CD8-positive, alpha-beta memory T cell (primary cell): ENCODE measurements at places on chromosomes 1 and 21.

- no peak for DNase-seq
Measured at GRCh38 chr1:15728937-15729657, 7.0 kb upstream of the SLC25A34 start.

- no peak for DNase-seq
Measured at GRCh38 chr1:37808369-37809319, 636 bp upstream of the YRDC start.

- DNase-seq = no peak
Measured at GRCh38 chr21:35111321-35111930, 62.3 kb upstream of the RUNX1 start.

GRCh38 chr1:183144752-183145151, 41.3 kb upstream of the LAMC2 start:
- DNase-seq = no peak

DNA sequence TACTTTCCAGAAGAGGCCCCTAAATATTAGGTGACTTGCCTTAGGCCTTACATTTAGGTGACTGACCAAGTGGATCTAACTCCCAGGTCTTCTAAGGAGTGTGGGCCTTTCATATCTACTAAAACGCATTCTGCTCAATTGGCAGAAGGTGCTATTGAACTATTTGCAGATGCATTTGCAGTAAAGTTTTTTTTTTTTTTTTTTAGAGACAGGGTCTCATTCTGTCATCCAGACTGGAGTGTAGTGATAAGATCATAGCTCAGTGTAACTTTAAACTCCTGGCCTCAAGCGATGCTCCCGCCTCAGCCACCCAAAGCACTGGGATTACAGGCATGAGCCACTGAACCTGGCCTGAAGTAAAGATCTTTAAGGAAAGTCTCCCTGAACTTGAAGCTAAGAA, 13.0 kb upstream of the ACBD6 start:
- no peak for DNase-seq

GRCh38 chr1:203676455-203676854, 49.8 kb downstream of the ATP2B4 start:
- no peak for DNase-seq

GRCh38 chr1:163069142-163069541, at the start of gene RGS4:
RGS4 (plus strand) TSS chr1:163069361; CDS start chr1:163069485, 124 bp downstream.
- DNase-seq = no peak

DNA sequence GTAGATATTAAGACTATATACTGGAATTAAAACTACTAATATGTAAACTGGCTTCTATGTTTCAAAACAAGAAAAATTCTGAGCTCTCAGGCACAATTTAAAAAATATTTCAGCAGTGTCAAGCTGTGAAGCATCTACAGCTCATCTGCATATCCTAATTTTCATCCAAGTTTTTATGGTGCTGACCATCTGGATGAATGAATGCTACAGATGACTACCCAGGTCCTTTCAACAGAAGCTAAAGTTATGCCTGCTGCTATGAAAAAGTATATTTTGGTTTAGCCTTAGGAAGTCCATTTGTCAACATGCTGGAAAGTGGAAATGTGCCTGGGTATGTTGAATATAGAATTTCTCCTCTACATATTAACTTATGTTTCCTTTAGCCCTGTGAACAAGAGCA, 206.9 kb downstream of the NEGR1 start:
- DNase-seq = no peak

- no peak for DNase-seq
Measured at GRCh38 chr1:19524791-19525190, 39.5 kb upstream of the CAPZB start.

DNA sequence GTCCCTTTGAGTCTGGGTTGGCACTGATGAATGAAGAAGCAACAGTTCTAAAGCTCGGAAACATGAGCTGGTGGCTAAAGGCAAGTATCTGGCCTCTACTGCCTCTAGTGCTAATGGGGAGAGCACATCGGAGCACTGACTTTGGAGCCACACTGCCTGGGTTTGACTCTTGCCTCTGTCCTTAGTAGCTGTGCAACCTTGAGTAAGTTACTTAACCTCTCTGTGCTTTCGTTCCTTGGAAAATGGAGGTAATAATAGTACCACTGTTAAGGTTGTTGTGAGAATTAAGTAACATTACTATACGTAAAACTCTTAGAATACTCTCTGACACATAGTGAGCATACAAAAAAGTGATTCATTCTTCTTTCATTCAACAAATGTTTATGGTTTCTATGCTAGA, 211.2 kb downstream of the ATG4C start:
- no peak for DNase-seq

GRCh38 chr1:46210561-46210960, 7.4 kb downstream of the LURAP1 start:
- DNase-seq = no peak

GRCh38 chr1:65141394-65141793, 6.6 kb upstream of the AK4 start:
- no peak for DNase-seq

- DNase-seq = peak; percentile 28
Measured at GRCh38 chr1:228347181-228347580, 59.5 kb downstream of the TRIM11 start.

GRCh38 chr1:203036135-203036534, 9.8 kb downstream of the PPFIA4 start:
- no peak for DNase-seq

DNA sequence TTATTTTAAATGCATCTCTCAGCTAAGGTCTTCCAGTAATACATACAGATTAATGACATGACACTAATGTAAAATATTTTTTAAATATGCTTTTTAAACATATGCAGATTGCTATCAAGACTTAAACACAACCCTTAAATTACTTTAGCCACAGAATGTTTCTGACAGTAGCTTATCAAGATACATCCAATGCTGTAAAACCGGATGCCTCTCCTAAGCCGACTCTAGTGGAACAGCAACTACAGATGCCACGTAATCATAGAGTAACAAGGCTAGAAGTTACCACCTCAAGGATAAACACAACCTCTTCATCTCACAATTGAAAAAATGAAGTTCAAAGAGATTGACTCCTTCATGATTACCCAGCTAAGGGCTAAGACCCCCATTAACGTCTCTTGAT, 68.4 kb downstream of the ZZZ3 start:
- no peak for DNase-seq

- no peak for DNase-seq
Measured at GRCh38 chr1:27235827-27236226, 1.4 kb downstream of the WDTC1 start.

DNA sequence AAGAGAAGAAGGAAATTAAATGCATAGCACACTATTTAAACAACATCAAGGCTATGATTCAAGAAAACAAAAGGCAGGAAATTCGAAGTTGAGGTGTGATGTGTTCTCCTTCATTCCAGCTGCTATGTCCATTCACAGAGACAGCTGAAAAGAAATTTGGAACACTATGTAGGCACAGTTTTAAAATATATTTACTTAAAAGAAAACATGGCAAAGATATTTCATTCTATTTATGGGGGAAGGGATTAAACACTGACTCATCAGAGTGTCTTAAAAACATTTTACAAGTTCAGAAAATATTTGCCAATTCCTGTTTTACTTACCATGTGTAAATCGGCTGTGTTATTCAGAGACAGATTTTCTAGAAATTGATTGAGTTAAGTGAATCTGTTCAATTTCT, 39.4 kb upstream of the NGF start:
- no peak for DNase-seq

DNA sequence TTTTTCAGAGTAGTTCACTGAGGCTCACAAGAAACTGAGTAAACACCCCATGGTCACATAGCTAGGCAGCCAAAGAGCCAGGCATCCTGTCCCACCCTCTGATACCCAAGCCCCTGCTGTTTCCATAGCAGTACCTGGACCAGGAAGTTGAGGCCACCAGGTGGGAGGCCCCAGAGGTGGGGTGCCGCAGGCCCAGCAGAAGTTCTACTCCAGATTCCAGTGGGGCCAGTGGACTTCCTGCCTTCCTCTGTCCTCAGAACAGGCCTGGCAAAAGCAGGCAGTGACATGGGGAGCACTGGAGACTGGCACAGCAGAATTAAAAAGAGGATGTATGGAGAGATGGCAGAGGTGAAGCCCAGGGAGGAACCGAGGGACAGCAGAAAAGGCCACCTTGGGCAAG, 19.0 kb downstream of the FOXO6 start:
- no peak for DNase-seq

GRCh38 chr1:2174348-2175054, 20.1 kb downstream of the FAAP20 start:
- DNase-seq = peak; percentile 24

- no peak for DNase-seq
Measured at GRCh38 chr1:234746798-234747196, 136.8 kb upstream of the IRF2BP2 start.

DNA sequence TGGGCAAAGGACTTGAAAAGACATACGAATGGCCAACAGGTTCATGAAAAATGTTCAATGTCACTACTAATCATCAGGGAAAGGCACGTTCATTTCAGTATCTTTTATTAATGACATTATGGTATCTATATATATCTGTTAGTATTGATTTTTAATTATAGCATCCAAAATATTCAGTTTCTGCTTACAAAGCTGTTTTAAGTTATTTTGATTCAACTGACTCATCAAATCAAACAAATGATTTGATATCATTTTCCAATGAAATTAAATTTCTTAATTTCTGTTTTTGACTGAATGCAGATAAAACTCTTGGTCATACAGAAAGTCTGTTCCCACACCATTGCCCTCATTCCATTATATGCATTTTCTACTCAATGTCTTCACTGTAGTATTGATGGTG, 315.9 kb downstream of the PDE4B start:
- DNase-seq = no peak

GRCh38 chr1:184388319-184388889, 1.6 kb downstream of the C1orf21 start:
- DNase-seq = peak; percentile 4

- no peak for DNase-seq
Measured at GRCh38 chr21:44702973-44703730, 6.2 kb downstream of the KRTAP10-12 start.

- DNase-seq = no peak
Measured at GRCh38 chr1:119308130-119308700, 60.4 kb upstream of the HAO2 start.

- no peak for DNase-seq
Measured at GRCh38 chr1:3092530-3092929, 23.5 kb downstream of the PRDM16 start.

GRCh38 chr1:243269461-243269801, 13.6 kb downstream of the SDCCAG8 start:
- DNase-seq = no peak

DNA sequence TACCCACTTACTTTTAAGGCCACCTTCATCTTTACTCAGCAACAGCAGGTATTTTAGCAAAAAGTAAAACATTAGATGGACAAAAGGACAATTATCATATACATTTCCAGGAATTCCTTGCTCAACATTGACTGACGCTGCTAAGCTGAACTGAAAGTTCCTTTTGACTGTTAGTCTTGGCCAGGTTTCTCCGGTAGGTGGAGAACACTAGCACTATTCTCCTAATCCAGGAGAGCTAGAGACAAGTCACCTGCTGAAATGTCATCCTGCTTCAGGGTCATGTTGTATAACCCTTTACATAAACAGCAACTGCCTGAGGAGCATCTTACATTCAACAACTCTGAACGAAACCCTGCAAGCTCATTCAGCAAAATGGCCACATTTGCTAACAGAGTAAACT, 109.0 kb upstream of the ESRRG start:
- DNase-seq = no peak

DNA sequence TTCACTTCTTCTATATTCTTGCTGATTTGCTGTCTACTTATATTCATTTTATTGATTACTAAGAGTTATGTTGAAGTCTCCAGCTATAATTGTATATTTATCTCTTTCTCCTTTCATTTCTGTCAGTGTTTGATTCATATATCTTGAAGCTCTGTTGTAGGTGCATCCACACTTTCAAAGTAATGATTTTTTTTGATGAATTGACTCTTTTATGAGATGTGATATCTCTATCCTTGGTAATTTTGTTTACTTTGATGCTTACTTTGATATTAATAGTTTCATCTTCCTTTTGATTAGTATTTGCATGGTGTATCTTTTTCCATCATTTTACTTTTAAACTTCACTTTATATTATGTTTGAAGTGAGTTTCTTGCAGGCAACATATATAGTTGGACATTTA, 110.8 kb downstream of the XPR1 start:
- no peak for DNase-seq

DNA sequence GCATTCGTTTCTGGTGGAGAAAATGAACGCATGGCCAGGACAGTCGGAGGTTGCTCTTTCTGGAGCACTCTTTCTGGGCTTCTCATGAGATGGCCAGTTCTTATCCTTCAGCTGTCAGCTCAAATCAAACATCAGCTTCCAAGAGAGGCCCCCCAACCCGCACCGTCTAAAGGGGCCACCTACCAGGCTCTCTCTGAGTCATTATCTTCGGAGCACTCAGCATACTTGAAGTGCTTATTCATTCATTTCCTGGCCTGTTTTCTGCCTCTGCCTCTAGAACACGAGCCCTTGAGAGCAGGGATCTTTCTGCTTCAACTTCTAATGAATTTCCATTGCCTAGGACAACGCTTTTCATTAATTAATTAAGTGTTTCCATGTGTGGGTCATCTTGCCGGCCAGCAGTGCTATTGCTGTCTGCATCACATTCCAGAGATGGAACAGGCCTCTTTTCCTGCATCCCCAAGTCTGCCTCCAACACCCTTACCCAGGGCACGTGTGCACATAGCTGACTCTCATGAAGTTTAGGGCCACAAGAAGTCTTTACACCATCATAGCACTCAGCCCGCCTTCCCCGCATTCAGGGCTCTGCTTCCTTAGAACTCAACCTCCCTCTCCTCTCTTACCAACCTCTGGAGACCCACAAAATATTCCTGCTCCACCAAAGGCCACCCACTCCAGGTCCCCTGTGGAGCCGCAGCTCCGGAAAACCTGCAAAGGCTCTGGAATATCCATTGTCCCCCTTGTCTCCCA, 52.1 kb upstream of the LAPTM5 start:
- no peak for DNase-seq

DNA sequence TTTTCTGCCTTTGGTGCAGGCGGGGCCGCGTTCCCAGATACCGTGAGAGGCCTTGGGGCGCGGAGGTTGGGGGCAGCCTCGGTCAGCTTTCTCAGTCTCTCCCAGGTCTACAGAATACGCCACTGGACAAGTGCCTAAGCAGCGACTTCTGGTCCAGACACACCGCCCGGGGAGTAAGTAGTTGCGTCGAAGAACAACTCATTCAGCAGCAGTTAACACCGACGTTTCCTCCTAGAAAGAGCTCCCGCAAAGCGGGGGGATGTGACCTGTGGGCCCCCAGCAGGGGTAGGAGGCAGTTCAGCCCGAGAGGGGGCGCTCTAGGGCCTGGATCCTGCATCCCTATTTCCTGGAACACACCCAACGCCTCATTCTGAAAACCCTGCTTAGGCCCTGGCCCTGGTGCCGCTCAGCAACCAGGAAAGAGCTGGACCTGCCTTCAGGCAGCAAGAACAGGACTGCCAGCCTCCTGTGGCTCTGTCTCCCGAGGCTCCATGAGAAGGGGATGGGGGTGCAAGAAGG, 6.5 kb upstream of the BARHL2 start:
- no peak for DNase-seq

- DNase-seq = no peak
Measured at GRCh38 chr1:154406886-154407197, 1.7 kb downstream of the IL6R start.

GRCh38 chr1:228180959-228181644, 15.5 kb downstream of the IBA57 start:
- DNase-seq = no peak

- DNase-seq = no peak
Measured at GRCh38 chr1:234468580-234468979, 10.4 kb downstream of the TARBP1 start.

GRCh38 chr1:51745304-51745570, 128.3 kb downstream of the OSBPL9 start:
- DNase-seq = no peak
